Caki2 (cell line): ENCODE measurements at places on chromosomes 16 and 17.

DNA sequence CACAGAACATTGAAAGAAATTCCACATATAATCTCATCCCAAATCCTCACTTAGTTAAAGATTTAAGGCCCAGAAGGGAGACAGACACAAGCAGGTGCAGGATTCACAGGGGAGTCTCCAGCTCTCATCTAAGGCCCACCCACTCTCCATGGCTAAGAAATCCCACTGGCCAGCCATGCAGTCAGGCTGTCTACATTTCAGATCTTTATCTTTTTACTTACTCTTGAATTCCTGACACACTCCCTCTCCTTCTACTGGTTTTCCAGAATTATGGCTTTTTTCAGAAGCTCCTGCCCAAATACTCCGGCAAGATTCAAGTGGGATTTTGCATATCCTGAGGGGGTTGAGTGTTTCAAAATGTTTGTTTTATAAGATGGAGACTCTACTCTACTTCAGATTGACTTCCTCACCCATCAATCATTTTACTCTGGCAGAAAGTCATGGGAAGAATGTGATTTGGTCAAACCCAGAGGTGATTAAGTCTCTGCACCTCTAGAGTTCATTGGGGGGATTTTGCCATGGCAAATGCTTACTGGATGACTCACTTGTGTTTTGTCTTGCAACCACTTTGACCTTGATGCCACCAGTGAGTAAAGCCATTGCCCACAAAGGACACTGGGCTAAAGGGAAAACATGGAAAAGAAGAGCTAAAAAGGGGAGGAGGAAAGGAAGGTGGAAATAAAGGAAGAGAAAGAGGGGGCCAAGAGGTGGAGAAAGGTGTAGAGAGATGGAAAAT, 688.8 kb upstream of the SALL1 start:
- peak; percentile 93 for DNase-seq

- no peak for DNase-seq
These were observed 36.0 kb upstream of the CCL1 start for GRCh38 chr17:34398990-34399389.

GRCh38 chr17:61130330-61130729, 269.3 kb upstream of the TBX2 start:
- DNase-seq, result no peak

DNA sequence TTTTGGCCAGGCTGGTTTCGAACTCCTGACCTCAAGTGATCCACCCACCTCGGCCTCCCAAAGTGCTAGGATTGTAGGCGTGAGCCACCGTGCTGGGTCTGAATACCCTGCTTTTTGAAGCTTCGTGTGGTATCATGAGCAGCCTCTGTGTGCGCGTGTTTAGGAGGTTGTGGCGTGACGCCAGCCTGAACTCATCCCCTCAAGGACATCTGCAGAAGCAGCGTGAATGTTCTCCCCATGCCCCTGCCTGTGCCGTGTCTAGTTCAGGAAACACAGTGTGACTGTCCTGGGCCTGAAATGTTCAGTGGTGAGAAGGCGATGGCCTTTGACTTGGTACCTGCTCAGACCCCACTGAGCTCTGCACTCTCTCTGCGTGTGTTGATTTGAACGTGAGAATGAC, 35.6 kb downstream of the RNF213 start:
- no peak for DNase-seq

- no peak for DNase-seq
These were observed 65.0 kb downstream of the NXN start for GRCh38 chr17:914561-914960.

- peak; percentile 45 for DNase-seq
These were observed 124.2 kb downstream of the PARN start for GRCh38 chr16:14505846-14506245.

DNA sequence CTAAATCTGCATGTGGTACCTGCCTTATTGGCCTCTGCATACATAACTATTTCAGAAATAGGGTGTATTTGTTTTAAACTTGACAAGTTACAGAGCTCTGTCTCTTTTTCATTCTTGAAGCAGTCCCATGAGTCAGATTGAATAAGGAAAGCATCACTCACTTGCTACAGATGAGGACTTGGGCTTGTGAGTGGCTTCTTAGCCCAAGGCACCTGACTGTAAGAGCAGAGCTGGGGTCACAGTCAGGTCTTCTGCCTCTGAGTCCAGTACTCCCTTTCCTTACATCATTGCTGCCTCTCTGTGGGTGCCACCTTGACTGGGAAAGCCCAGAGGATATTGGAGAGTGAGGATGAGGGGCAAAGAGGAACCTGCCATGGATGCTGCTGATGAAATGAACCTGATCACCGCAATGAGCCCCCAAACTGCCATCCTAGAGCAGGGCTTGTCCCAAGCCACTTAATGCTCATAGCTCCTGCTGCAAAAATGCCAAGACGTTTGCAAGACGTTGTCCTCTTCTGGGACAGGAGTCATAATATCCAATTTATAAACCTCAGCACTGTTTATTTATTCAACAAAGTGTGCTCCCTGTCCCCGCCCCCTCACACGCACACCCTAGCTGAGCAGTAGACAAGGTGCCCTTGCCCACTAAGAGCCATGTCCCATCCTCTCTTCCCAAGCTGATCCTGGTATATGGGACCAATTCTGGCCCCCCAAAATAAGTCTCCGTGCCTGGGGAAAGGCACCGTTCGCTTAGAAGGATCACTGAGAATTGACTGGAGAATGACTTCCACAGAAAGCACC, 74.1 kb downstream of the CCDC182 start:
- DNase-seq, result no peak

GRCh38 chr17:49995055-49995738, at the start of gene DLX3:
Gene DLX3, minus strand, starts transcription at chr17:49995224. Its CDS starts 226 bp downstream, at chr17:49994998.
- peak; percentile 57 for DNase-seq

DNA sequence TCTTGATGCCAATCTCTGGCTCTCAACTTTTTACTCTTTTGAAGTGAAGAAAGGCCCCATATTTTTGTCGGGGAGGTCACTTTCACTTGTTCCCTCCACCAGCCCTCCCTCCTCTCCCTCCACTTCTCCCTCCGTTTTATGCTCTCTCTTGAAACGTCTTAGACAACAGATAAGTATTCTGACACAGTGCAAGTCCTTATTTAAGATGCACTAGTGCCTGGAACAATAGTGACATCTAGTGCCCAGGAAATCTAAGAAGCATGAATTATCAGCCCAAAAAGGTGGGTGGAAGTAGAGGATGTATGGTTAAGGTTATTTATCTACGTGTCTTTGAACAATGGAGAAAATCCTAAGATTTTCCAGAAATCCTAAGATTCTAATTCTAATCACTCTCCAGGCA, 17.9 kb downstream of the PSME3IP1 start:
- peak; percentile 41 for DNase-seq

GRCh38 chr17:81902653-81903414, 796 bp downstream of the NPB start:
- DNase-seq, result no peak

GRCh38 chr17:4899341-4900230, at the start of gene C17orf107:
Gene C17orf107, plus strand, starts transcription at chr17:4899536. Its CDS starts 227 bp downstream, at chr17:4899763.
- DNase-seq, result peak; percentile 61

DNA sequence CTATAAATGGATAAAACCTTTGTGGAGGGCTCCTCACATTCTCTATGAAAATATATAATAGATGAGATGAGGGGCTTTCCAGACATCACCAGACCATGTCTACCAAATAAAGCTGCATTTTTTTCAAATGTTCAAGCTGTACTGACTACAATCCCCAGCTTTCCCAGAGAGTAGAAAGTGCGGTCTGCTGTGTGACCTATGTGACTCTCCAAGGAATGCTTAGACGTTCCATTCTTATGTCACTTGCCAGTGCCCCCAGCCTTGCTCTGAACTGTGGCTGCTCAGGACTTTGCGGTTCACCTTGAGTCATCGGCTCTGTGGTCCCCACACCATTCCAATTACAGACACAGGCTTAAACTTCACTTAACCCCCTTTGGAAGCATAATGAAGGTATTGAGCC, 47.8 kb upstream of the SCNN1B start:
- DNase-seq, result peak; percentile 67

- no peak for DNase-seq
These were observed 19.9 kb upstream of the MMD start for GRCh38 chr17:55441544-55441943.

GRCh38 chr17:4598776-4599504, 14.6 kb downstream of the SMTNL2 start:
- no peak for DNase-seq

DNA sequence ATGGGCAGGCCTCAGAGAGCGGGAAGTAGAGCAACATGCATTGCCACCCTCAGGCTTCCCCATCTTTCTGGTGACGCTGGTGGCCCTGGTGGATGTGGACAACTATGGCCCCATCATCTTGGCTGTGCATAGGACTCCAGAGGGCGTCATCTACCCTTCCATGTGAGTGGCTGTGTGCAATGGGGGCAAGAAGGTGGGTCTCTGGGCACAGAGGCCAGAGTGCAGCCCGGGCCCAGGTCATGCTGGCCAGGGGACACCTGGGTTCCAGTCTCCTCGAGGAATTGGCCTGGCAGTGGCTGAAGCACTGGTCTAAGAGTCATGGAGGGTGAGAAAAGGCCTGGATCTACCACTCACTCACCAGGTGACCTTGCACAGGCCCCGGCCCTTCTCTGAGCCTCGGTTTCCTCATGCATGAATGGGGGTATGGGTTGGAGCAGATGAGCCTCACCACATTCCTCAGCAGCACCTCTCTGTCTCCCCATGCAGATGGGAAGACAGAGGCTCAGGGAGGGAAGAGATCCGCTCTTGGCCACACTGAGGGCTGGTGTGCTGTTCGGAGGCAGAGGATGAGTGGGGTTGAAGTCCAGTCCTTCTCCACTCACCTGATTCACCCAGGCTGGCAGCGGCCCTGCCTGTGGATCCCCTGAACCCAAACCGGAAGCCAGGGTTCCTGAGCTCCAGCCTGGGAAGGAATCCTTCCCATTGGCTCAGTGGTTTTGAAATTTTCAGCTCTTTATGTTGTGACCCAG, 7.2 kb upstream of the ADGRG3 start:
- DNase-seq, result no peak

DNA sequence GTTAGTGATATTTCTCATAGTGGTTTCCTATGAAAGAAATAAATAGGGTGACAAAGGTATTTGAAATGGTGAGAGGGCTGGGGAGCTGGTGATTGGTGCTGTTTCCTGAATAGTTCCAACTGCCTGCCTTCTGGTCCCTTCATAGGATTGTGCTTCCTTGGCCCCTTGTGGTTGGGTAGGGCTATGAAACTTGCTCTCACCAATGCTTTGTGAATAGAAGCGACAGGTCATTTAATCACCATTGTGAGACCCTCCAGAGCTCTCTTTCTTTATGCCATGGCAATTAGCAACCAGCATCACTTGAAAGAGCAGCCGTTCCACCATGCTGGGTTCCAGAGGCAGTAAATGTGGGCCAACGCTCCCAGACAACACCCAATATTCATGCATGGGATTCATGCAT, 23.7 kb upstream of the WWOX start:
- DNase-seq, result no peak

DNA sequence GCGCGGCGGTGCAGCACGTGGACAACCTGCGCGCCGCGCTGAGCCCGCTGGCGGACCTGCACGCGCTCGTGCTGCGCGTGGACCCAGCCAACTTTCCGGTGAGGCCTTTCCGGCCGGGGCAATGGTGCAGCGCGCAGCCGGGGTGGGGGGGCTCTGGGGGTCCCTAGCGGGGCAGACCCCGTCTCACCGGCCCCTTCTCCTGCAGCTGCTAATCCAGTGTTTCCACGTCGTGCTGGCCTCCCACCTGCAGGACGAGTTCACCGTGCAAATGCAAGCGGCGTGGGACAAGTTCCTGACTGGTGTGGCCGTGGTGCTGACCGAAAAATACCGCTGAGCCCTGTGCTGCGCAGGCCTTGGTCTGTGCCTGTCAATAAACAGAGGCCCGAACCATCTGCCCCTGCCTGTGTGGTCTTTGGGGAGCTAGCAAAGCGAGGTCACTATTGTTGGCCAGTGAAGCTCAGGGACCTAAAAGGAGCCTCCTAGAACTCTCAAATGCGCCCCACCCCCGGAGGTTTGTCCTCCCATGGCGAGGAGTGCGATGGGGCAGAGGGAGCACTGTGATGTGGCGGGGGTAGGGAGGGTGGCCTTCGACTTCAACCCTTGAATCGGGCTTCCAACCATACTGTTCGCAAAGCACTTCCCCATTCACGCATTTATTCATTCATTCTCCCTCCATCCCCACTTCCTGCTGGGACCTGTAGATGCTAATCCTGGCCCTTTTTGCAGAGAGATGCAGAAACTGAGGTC, 770 bp downstream of the HBM start:
- no peak for DNase-seq

GRCh38 chr16:74673876-74674275, 7.2 kb upstream of the RFWD3 start:
- no peak for DNase-seq

- no peak for DNase-seq
These were observed 38.5 kb downstream of the USP22 start for GRCh38 chr17:21004016-21004930.

GRCh38 chr17:67751101-67752074, 33.7 kb downstream of the NOL11 start:
- DNase-seq, result no peak

DNA sequence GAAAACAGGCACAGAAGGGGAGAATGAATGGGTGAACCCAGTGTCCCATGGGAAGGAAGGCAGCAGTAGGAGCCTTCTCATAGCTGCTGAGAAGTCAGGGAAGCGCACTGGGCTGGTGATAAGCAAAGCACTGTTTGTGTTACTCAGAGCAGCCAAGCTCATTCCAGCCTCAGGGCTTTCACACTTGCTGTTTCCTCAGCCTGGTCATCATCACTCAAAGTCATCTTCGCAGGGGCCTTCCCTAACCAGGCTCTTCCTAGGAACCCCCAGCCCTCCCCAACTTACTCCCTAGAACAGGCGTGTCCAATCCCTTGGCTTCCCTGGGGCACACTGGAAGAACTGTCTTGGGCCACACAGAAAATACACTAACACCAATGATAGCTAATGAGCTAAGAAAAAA, 32.1 kb upstream of the LONP2 start:
- no peak for DNase-seq

DNA sequence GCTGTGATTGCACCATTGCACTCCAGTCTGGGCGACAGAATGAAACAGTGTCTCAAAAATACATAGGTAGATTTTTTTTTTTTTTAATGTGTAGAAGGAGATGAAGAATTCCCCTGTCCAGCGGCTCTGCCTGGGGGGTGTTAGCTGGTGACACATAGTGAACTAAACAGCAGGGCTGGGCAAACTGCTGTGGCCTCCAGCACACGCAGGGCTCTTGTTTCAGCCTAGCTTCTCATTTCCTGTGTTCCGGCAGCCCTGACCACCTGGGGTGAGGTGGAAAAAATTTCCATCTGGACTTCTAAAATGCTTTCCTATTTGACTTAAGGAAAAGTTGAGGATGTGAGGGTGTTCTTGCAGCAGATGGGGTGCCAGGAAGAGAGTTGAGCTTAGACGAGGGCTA, 33.3 kb upstream of the RGS9 start:
- DNase-seq, result no peak

DNA sequence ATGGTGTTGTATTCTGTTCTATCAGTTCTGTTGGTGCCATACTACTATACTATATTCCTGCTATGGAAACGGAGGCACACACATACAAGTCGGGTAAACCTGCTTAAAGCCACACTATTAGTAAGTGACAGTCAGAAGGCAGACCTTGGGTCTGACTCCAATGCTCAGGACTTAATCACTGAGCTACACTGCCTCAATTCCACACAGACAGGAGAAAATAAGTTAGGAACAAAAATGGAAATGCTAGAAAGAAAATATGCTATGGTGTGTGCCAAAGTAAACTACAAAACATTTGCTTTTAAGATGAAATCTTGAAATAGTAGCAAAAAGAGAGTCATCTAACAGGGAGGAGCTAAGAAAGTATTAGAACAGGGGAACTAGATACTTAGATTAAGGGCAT, 48.1 kb downstream of the MYO1D start:
- DNase-seq, result no peak
